ENCODE measurements at places on chromosomes 5 and 9.

- no peak for DNase-seq
These were observed 200.4 kb downstream of the ARRDC3 start for GRCh38 chr5:91182763-91183162.

- no peak for DNase-seq
These were observed 137.4 kb downstream of the SCAMP1 start for GRCh38 chr5:78497573-78498533.

- no peak for DNase-seq
These were observed 64.8 kb upstream of the PLCXD3 start for GRCh38 chr5:41575110-41575779.

DNA sequence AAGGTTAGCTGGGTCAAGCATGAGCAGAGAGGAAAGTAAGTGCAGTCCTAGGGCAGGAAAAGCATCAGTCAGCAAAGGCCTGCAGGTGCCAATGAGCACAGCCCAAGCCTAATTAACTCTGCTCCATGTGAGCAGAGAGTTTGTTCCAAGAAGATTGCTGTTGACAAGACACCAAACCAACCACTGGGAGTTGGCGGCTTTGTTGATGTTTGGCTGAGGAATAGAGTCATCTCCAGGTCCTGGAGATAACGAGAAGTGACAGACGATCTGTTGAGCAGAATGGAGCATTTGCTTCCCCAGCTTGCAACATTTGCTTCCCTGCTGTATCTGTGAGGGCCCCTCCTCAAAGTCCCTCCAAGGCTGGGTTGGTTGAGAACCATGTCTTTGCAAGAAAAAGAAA is 68.2 kb downstream of the FAM114A2 start:
- DNase-seq = no peak

DNA sequence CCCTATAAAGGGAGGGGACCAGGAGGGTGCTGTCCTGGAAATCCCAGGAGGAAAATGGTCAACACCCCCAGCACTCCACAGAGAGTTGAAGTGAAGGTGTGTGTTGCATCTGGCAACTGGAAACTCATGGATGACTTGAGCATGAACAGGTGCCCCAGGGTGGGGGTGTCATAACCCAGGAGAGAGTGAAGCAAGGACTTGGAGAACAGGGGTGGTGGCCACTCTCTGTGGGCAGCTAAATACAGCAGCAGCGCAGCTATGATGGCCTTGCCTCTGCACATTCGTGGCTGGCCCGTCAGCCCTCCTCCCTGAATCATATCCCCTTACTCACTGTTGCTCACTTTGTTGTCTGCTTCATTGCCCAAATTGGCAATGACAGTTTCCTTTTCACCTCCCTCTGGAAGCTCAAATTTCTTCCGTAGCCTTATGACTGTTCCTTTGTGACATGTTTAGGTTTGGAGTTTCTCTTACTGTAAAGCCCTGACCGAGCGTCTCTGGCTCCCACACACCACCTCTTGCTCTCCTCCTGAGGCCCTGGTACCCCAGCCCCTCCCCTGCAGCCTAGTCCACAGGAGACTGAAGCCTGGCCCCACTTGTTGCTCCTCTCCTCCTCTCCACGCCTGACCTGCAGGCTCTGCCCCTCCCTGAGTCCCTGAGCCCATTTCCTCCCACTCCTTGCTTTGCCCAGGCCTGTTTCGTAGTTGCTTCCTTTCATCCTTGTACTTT is 185.8 kb downstream of the CD180 start:
- DNase-seq = no peak

GRCh38 chr5:151051931-151052608 is 28.8 kb downstream of the TNIP1 start:
- DNase-seq = no peak

GRCh38 chr9:98709968-98710965 is 1.5 kb upstream of the GABBR2 start:
- no peak for DNase-seq

GRCh38 chr5:58064801-58065200 is 395.1 kb downstream of the PLK2 start:
- no peak for DNase-seq

DNA sequence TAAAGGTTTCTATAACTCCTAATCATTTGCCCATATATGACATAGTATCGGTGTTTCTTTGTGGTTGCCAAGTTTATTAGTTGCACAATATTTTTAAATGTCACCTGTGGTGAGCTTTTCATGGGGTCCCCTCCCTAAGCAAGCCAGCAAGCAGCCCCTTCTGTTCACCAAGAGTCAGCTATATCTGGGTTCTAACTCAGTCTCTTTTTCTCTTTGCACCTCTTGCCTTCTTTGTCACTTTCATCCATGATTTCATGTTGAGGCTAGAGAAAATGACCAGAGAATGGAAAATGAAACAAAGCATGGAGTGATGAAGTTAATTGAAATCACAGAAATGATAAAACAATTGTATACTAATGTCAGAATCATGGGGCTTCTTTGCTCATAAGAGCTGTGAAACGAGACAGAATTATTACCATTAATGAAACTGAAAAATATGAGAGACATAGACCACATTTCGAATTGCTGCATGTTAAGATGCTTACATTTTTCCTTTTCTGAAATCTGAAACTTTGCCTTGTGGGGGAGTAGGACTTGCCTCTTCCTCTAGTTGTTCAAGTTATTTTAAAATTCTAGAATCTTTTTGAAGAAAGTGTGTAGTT is 75.7 kb downstream of the CAMK4 start:
- no peak for DNase-seq

GRCh38 chr9:128081056-128081455 is 13.0 kb downstream of the SLC25A25 start:
- DNase-seq = no peak

DNA sequence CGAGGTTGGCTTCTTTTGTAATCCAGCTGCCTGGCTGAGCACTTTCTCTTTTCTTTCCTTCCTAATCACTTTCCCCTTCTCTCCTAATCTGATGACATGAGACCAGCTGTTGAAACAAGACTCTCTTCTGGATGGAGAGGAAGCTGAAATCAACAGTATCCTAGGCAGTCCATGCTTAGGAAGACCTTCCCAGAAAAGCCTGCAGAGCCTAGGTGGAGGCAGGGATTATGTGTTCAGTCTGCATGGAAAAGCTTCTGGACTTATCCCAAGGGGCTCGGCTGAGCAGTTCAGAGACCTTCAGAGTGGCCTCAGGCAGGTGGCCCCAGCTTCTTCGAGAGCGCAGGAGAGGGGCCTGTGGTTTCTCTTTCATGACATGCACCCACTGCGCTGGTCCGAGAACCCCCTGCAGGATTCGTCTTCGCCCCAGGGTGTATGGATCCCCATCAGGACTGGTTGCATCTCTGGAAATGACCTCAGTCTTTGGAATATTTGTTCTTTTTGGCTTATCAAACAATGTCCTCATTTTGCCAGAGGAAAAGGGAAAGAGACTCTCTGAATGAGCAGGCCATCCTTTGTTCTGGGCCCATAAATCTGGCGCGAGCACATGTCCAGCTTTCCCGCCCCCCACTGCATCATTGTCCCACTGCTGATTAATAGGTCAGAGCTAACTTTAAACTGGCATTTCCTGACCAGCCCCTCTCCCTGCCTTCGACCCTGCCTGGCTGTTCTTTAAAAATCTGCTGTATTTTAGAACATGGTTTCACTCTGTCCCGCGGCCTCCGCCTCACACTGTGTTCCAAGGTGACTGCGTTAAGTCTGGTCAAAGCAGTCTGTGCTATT is 177.9 kb upstream of the KLF4 start:
- no peak for DNase-seq

DNA sequence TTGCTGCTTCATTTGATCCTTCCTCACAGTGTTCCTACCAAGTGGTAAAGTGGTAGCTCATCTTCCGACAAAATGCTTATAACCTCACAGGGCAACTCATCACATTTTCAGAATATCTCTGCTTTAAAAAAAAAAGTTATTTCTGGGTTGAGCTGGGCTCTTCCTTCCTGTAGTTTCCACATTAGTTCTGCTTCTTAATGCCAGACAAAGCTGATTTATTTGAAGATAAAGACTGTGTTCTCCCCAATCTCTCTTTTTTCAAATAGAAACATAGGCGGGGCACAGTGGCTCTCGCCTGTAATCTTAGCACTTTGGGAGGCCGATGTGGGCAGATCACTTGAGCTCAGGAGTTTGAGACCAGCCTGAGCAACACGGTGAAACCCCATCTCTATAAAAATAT is 273.1 kb downstream of the ACTL7B start:
- no peak for DNase-seq

GRCh38 chr5:167732499-167732898 is 558.9 kb upstream of the WWC1 start:
- DNase-seq = no peak

- no peak for DNase-seq
These were observed 50.1 kb upstream of the RETREG1 start for GRCh38 chr5:16666883-16667398.

- DNase-seq = no peak
These were observed 509.8 kb upstream of the TLE4 start for GRCh38 chr9:79061752-79062616.

- no peak for DNase-seq
These were observed 82.2 kb downstream of the DCP2 start for GRCh38 chr5:113058706-113059226.

DNA sequence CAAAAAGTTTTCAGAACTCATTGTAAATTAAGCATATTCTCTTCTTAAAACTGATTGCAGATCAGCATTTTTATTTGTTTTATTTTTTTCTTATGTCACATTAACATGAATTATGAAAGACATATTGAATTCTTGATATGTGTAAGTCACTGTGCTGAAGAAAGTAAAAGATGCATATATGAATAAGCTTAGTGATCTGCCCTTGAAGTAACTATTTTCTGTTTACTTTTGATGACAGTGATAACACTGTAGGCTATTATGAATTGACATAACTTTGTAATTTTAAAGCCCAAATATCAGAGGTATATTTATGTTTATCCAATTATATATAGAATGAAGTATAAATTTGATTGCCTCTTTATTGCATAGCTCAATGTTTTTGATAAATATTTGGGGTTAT is 8.8 kb downstream of the PRR16 start:
- no peak for DNase-seq

DNA sequence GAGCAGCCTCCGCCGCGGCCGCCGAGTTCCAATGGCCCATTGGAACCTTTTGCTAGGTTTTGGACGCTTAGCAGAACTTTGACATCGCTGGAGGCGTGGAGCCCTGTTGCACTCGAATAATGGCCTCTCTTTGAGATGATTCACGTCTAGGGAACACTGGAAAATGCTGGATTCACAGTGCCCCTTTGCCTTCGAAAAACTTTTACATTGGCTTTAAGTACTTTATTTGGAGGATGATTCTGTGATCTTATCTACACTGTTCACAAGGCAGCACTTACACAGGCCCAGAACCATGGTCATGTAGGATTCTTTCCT is 536 bp upstream of the PPIC start:
- DNase-seq = no peak

DNA sequence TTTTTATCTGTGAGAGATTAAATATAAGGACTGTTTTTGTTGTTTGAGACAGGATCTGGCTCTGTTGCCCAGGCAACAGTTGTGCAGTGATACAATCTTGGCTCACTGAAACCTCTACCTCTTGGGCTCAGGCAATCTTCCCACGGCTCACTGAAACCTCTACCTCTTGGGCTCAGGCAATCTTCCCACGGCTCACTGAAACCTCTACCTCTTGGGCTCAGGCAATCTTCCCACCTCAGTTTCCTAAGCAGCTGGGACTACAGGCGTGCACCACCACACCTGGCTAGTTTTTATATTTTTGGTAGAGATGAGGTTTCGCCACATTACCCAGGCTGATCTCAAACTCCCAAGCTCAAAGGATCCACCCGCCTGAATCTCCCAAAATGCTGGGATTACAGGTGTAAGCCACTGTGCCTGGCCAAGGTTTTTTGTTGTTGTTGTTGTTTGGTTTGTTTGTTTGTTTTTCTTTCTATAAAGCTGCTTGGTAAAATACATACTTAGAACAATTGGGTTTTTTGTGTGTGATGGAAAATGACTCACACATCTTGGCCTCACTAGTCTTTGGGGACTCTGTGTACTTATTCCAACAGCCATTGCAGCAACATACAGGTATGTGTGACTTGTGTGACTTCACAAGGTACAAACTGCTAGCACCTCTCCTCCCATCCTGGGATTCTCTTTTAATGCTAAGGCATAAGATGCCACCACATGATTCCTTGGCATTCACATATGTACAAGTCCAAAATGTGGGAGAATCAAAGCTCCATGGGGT is 36.5 kb upstream of the RASA1 start:
- no peak for DNase-seq

DNA sequence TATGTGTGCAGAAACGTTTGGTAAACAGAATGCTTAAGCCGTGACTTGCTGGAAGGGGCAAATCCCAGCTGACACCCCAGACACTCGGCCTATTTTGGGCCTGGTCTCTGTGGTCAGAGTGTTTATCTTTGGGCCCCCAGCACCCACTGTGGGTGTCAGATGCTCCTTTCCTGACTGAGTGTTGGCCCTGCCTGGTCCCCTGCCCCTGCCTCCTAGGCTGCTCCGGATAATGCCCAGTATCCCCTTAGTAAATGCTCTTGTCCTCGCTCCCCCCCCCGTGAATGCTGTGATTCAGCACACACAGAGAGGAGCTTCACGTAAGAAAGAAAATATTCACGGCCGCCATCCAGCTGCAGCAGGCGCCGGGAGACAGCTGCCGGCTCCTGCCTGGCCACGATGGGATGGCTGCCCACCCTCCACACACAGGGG is 11.3 kb upstream of the ANGPTL2 start:
- DNase-seq = no peak

DNA sequence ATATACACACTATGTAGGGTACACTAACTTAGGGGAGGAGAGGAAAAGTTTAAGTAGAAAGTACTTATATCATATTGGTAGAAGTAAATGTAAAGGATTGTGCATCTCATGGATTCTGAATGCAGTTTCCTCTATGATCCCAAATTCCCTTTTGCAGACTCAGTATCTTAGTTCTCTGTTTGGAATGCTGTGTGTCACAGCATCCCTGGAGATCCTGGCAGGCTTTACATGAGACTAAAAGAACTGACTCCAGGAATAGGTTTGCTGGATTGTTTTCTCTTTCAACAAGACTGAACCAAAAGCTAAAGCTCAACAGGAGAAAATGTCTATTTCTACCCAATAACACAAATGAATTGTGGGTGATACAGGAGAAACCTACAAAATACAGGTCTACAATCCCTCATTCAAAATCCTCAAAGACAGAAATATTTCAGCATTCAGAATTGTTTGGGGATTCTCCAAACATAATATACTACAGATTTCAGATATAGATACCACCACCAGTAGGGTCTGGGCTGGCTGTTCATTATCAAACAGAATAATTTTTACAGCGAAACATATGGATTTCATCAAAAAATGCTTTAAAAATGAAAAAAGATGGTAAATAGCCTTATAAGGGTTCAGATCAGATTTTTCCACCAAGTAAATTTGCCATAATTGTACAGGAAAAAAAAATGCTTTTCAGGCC is 324.7 kb upstream of the GRAMD2B start:
- no peak for DNase-seq

- DNase-seq = no peak
These were observed 94.1 kb upstream of the PAPPA start for GRCh38 chr9:116059466-116059865.

GRCh38 chr9:35335164-35335563 is 154.7 kb upstream of the RUSC2 start:
- no peak for DNase-seq

- no peak for DNase-seq
These were observed 14.0 kb downstream of the IL33 start for GRCh38 chr9:6229619-6230018.

Data from stimulated activated CD8-positive, alpha-beta memory T cell treated with anti-CD3 and anti-CD28 coated beads, Interleukin-15, amount 100 ng/mL, for 4 hours (primary cell).